Heart right ventricle (tissue), 16 donors: ENCODE measurements at places on chromosomes 5 and 9. TPM values are rescaled to one million over a fixed set of nuclear protein-coding genes. Genes with fewer than 3 reads are reported as not detected.

GRCh38 chr5:53779541-53779981 lies 219.1 kb downstream of the NDUFS4 start:
- DNase-seq, result peak; percentile 26

GRCh38 chr5:31827867-31828266 lies 188.9 kb downstream of the PDZD2 start:
- DNase-seq, result no peak

TOR2A gene
- polyA plus RNA-seq, result 6.9 TPM

DNA sequence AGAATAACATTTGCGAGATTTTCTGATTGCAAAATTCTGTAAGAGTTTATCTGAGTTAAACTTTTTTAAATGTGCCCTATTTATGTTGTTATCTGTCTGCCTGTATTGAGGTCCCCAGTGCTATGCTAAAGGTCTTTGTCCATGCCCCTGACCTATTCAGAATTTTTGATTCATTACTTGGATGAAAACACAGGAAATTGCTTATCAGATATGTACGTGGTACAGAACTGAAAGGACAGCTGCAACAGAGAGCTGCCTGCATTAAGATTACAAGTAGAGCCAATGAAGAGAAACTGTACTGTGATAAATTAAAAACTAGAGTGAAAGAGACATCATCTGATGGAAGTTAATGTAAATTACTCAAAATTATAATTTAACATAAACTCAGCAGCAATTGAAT lies 408.8 kb downstream of the ADGRV1 start:
- no peak for DNase-seq

GRCh38 chr9:117120061-117120460 lies 294.8 kb downstream of the ASTN2 start:
- no peak for DNase-seq

DNA sequence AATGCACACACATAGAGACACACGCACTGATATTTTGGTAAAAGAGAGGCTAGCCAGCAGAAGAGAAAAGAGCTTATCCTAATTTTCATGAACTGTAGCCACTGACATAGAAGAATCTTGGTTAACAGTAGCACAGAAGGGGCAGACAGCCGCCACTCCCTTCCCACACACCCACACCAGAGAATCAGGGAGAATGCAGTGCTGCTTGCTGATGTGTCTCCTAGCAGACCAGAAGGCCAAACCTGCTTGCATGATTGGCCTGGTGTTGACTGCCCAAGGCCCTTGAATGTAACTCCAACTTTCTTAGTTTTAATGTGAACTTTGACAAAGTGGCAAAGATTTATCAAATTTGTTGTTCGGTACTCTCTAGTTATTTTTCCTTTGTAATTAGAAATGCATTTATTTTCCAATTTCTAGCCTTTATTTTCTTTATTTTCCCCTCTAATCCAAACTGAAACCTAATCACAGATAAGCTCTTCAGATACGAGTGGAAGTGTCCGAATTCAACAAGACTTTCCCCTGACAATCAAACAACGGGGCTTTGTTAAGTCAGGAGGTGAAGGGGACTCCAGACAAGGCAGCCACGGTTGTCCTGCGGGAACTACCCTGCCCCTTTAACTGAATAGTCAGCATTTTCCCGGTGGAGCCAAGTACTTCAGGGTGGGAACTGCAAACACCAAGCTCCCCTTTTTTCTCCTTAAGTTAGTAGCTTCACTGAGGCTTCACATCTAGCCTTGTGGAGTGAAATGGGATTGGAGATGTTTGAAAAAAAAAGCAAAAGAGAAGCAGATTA lies 81.9 kb upstream of the CTSL start:
- no peak for DNase-seq

CRAT gene
- 19.5 TPM for polyA plus RNA-seq

PCDHB6 gene
- polyA plus RNA-seq, result 0.51 TPM

ARL14EPL gene
- polyA plus RNA-seq, result not detected

DNA sequence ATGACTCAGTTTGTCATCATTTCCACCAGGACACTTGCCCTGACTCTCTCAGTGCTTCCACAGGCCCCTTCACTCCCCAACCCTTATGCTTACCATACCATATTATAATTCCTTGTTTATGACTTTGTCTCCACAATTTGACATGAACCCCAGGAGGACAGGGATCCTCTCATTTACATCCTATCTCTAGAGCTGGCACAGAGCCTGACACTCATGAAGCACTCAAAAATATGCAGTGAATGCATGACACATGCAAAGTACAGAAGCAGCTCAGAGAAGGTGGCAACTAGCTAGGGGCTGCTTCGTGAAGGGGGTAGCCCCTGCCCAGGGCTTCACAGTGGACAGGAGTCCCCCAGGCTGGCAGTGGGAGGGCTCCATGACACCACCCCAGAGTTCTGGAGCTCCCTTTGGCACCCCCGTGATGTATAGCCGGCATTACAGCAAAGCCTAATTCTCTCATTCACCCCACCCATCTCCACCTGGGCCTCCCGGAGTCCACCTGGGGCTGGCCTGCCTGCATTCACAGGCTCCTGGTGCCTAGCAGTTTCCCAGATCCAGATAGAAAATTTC lies 112.0 kb upstream of the SPOCK1 start:
- DNase-seq, result no peak

TUBB4B gene
- 992 TPM for polyA plus RNA-seq

PCDHB10 gene
- 0.42 TPM for polyA plus RNA-seq

DNA sequence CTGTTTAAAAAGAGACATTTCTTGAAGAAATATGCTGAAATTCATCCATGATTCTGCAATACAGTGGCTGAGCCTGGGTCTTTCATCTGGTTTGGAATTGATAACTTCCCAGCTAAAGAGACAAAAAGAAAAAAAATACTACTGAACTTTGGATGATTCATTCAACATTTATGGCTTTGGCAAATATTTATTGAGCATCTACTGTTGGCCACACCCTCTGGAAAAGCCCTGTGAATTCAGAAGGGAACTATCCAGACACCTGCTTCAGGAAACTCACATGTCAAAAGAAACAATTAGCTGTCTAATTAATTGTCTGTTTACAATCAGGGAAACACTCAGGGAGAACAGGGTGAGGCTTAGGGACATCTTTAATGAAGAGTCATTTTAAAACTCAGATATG lies 17.8 kb upstream of the ZNF622 start:
- DNase-seq, result no peak

ZNF618 gene
- 1.1 TPM for polyA plus RNA-seq

TMEM174 gene
- polyA plus RNA-seq, result not detected

DNA sequence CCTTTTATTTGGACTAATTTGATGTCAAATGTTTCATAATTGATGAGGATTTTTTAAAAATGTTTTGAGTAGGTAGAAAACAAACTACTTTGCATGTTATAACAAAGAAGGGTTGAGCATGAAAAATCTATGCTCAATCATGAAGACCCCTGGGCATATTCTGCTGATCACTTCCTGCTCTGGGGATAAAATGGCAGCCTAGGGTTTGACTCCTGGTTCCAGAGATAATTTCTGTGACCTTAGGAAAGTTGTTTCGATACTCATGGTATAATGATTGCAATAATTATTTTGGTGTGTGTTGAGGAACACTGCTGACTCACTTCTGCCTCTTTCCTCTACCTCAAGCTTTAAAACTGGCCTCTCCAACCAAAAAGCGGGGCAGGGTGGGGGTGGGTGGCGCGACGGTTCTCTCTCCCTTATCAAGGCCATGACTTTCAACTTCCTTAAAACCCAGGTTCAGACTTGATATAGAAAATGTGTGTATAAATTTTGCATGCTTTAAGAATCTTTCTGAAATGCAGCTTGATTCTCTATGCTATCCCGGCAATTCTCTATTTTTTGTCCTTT lies 6.0 kb upstream of the PIP5K1B start:
- DNase-seq, result no peak

DNA sequence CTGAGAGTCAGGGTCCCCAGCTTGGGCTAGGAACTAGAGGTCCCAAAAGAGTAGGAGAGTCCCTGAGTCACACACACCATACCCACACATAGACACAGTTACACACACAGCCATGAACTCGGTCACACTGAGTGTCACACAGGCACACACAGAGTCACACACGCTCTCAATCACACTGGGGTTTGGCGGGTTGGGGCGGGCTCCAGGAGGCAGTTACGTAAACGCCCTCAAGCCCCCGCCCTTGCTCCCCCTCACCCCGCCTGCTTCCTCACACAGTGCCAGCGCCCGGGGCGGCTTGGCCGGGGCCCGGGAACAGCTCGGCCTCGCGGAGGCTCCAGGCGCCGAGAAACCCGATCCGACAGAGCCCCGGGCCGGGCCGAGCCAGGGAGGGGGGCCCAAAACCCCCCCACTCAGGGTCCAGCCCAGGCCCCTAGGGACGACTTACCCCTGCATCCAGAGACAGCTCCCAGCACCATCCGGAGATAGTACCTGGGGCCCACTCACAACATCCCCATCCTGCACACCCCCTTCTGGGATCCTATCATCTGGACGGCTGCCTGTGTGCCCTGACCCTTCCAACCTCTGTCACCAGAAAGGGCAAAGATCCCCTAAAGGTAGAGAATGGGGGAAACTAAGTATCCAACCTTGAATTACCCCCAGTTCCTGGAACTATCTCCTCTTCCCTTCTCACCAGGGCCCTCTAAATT lies 3.5 kb upstream of the CNTFR start:
- peak; percentile 58 for DNase-seq

GRCh38 chr5:100901821-100902341 lies 1.2 kb downstream of the ST8SIA4 start:
- peak; percentile 66 for DNase-seq

DNA sequence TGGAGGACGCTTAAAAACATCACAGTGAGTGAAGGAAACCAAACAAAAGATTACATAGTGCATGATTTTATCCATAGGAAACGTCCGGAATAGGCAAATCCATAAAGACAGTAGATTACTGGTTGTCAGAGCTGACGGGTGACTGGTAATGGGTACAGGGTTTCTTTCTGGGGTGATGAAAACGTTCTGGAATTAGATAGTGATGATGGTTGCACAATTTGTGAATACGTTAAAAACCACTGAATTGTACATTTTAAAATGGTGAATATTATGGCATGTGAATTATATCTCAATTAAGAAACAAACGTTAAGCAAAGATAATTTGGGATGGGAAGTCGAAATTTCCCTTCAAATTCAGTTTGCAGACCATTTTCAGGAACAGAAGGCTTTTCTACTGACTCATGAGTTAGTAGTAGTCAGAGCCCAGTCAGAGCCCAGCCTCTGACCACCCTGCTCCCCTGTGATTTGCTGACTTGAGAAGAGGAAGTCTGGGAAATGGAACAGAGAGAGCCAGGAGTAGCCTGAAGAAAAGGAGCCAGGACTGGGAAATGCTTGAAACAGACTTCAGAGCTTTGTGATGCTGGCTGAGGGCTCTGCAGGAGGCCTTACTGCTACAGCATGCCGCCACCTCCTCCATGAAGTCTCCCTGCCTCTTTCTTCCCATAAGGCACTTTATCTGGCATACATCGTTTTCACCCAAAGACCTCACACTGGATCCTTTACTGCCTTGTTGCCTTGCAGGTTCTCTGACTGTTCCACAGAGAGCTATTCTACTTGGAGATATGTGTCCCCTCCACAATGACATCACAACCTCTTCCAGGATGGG lies 46.4 kb upstream of the CTNNA1 start:
- peak; percentile 38 for DNase-seq

GRCh38 chr5:134879456-134879855 lies 5.3 kb downstream of the TXNDC15 start:
- no peak for DNase-seq

ZNF608 gene
- polyA plus RNA-seq, result 17.2 TPM

SPINK13 gene
- 0.32 TPM for polyA plus RNA-seq

DNA sequence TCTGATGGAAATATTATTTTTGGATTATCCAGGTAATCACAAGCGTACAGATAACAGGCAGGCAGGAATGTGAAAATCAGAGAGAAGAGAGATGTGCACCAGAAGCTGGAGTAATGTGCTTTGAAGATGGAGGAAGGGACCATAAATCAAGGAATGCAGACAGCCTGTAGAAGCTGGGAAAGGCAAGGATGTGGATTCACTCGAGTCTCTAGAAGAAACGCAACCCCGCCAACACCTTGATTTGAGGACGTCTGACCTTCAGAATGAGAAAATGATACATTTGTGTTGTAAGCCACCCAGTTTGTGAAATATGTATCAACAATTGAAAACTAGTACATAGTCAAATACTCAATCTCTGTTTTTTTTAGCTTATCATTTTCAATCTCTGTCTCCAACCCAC lies 207.6 kb upstream of the MPDZ start:
- no peak for DNase-seq

TMEM245 gene
- 17.0 TPM for polyA plus RNA-seq

GRCh38 chr5:154603953-154604679 lies 126.1 kb upstream of the HAND1 start:
- peak; percentile 21 for DNase-seq

- DNase-seq, result no peak
Observed at GRCh38 chr9:74958587-74958986, 5.9 kb upstream of the C9orf40 start.

- DNase-seq, result peak; percentile 92
Observed at GRCh38 chr9:137459152-137459600, at the start of gene NSMF. TSS of gene NSMF (minus strand) at chr9:137459334. CDS start at chr9:137459102, 232 bp downstream.

DNA sequence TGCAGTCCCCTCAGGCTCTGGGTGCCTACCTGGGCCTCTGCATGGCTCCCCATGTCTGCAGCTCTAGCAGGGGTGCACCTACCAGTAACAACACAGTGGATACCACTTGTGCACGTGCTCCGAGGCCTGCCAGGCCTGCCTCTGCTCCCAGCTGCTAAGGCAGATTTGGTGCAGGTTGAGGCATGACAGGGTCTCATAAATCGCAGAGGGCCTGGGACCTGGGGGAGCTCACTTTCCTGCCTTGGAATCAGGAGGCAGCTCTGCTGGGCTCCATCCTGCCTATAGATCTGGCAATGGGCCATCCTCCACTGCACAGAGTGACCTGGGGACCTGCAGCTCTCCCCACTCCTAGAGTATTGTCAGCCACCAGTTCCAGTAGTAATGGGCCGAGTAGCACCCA lies 121.9 kb upstream of the CXCL14 start:
- no peak for DNase-seq

AGXT2 gene
- not detected for polyA plus RNA-seq

DNA sequence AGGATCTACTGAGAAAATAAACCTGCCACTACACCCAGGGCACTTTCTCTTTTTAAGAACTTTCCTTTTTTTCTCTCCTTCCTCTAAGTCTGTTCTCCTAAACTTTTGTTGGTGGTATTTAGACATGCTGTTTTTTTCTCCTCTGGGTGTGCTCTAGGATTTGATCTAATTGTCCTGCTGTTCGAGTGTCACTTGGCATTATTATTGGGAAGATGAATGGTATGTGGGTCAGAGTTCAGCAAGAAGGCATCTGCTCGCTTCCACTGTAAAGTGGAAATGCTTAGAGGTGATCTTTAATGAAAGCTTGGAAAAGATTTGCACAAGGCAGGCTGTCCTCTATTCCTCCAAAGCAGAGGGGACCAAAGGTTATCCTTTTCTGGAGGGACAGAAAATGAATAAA lies 1.3 kb upstream of the PLPPR1 start:
- no peak for DNase-seq

C1QTNF2 gene
- 0.97 TPM for polyA plus RNA-seq

DNA sequence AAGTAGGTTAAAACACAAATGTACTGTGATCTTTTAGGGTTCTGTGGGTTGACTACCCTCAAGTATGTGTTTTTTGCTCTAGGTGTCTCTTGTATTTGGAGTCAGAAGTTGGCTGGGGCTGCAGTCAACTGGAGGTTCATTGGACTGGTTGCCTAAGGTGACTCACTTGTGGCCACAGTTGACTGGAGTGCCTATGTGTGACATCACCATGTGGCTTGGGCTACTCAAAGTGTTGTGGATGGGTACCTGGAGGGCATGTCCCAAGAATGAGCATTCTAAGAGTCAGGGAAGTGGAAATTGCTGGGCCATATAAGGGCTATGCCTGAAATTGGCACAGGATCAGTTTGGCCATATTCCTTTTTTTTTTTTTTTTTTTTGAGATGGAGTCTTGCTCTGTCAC lies 27.4 kb downstream of the SNX30 start:
- no peak for DNase-seq

GRCh38 chr5:113245427-113246225 lies 189.2 kb downstream of the TSSK1B start:
- no peak for DNase-seq
